ENCODE measurements at places on chromosomes 7 and 10.

- no peak for DNase-seq
These were observed 22.6 kb upstream of the TSPAN13 start for GRCh38 chr7:16730937-16731336.

DNA sequence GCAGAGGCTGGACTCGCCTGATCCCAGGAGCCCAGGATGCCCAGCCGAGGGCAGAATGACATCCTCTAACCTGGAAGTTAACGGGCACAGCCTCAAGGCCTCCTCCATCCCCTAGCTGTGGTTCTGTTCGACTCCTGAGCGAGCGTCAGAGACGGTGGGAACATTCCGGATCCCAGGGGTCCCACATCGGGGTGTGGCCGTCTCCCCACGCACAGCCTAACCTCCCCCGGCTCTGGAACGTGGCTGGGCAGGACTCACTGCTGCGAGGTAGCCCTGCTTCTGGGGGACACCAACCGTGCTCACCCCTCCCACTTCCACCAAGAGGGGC, 8.4 kb downstream of the FOXL3 start:
- no peak for DNase-seq

DNA sequence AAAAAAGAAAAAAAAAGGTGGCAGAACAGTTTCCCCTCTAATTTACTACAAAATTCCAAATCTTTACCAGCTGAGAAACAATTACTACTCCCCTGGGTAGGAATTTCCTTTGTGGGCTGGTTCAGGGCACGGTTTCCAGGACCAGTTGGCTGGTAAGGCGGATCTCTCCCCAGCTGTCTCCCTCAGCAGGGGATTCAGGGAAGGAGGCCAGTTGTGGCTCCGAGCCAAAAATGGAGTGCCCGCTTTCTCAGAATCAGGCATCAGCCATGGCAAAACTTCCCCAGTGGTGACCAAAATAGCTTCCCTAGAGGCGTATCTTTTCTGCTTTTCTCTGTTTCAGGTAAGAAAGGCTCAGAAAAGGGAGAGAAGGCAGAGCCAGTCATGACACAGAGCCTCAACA, 91.2 kb downstream of the ZNF22 start:
- DNase-seq = no peak

DNA sequence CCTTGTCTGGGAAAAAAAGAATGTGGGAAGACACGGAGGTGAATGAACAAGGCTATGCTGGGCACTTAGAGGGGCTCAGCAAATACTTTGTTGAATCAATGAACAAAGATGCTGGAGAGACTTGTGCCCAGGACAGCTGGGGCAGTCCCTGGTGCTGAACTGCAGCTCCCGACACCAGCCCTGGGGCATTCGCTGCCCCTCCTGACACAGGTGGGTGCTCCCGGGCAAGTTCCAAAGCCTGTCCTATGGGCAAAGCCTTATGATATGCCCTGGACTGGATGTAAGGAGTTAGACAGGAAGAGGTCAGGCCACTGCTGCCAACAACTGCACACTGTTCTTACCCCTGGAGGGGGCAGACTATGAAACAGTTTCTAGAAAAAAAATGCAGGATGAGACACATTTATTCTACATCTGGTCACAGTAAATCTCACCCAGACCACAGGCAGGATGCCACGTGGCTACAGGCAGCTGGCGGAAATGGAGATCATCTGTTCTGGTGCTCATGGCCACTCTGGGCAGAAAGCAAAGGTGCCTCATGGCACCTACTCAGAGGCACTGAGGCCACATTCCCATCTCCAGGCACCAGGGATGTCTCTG, 21.9 kb upstream of the FRAT2 start:
- no peak for DNase-seq

GRCh38 chr10:29920408-29921070, 138.8 kb downstream of the JCAD start:
- DNase-seq = no peak

DNA sequence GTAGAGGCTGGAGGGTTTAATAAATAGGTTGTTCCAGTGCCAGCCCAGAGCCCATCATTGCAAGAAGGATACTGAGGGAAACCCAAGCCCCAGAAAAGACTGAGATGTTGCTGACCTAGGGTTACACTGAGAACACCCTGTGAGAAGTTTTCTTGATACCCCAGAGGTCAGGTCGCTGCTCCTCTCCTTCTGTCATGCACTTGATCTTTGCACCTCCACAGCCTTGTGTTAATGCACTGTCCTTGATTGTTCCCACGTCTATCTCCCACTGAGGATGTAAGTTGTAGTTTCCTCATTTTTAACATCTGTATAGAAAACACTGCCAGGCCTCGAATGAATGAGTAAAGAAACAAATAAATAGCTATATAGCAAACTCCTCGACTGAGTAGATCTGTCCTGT, 195.3 kb upstream of the AHR start:
- no peak for DNase-seq

GRCh38 chr7:45564485-45564884, 9.7 kb upstream of the ADCY1 start:
- DNase-seq = no peak

DNA sequence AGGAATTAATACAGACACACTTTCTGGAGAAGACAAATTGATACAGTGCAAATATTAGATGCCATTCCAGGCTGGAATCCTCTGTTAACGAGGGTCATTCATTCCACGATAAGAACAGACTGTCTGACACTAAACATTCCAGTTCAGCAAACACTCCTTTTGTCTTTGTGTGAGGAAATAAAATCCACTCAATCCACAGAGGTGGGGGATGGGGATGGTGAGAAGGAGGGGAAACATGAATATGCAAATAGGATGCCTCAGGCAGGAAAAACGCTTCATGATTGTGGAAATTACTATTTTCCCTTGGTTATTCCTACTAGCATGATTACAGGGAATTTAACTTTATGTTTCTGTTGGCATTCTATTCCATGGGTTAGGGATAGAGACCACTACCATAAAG, 196.9 kb upstream of the CDCA7L start:
- DNase-seq = no peak

GRCh38 chr7:28078036-28078901, 102.3 kb downstream of the JAZF1 start:
- no peak for DNase-seq

DNA sequence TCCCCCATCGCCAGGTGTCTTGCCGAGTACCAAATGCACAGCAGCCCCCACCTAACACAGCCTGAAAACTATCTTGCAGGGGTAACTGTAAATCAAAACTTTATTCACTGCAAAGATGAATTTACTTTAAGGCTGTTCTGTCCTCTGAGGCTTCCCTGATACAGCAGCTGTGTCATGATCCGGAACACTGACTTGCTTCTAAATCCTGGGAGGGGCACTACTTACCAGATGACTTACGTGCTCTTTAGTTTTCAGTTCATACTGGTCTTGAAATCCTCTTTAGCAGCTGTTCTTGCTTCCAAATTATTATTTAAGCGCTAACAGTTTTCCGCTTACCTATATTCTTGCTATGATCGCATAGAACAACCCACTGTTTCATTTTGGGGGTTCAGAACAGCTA, 4.9 kb downstream of the DYNC1I1 start:
- DNase-seq = no peak

DNA sequence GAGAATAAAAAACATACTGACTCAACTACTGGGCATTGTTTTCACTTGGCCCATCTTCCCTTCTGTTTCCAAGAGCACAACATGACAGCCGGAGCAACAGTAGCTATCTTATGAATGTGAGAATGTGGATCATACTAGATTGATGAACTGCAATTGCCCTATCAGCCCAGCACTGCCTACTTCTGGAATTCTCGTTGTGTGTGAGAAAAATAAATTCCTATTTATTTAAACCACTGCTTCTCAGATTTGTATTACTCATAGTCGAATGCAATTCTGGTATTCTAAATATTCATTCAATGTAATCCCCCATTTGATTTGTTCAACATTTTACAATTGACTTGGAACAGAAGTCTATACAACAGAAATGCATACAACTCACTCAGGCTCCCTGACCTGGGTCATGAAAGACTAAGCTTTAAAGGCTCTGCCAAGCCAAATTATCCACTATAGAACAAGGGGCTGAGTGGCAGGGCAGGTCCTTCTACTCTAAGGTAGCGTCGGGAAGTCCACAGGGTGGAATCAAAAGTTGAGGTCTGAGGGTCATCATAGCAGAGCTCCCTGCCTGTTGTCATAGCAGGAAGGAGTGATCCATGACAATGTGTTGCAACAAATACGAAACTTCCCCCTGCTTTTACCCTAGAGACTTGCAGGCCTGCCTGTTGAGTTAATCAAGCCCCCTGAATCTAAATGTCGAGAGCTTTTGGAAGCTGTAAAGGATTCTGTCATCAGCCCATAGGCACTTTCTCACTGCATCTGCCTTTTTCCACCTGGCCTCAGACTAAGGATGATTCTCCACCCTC, 12.4 kb upstream of the JAZF1 start:
- no peak for DNase-seq
